NCI-H1105 treated with DMSO at 0.1 percent for 48 hours (cell line): ENCODE measurements at places on chromosomes 6 and 20.

DNA sequence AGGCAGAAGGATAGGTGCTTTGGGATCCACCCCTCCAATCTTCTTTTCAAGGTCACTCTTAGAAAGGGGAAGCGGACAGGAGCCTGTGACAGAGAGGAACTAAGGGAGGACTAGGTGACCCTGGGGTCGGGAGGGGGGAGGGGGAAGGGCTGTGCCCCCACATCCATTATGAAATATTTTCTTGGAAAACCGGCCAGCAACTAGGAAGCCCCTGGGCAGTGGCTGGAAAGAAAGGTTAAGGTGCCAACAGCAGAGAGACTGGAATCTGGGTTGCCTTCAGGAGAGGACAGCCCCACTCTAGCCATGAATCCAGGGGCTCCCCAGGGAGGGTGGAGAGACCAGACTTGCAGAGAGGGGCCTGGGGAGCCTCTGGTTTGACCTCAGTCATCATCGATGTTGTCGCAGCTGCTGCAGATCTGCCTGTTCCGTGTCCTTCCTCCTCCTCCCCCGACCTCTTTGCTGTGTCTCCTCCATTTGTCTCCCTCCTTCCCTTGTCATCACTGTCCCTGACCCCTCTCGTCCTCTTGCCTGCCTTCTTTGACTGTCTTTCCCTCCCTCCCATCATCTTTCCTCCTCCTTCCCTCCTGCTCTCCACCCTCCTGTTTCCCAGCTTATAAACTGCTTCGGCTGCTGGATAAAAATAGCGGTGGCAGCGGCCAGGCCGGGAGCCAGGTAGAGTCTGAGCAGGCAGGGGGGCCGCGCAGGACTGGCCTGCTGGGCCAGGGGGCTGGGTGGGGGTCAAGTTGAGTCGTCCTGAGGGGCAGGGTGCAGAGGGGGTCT is 3.2 kb downstream of the SLC29A1 start:
- DNase-seq = no peak

DNA sequence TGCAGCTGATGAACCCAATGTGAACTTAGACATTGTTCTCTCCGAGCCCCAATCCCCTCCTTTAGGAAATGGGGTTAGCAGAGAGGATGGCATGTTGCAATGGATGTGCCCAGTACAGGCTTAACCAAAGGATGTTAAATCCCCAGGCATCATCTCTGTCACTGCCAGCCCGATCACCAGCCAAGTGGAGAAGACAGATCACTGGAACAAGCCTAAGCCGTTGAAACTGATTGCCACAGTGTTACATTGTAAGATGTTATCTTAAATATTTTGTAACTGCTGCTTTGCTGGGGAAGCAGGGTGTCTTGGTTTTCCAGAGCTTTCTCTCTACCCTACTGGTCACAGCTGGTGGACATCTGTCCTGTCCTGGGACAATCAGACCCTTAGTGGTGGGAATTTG is 783.4 kb upstream of the CHD6 start:
- DNase-seq = no peak

GRCh38 chr6:105484238-105485161 is 81.6 kb upstream of the PREP start:
- DNase-seq = peak; percentile 63

- DNase-seq = no peak
These were observed 58.9 kb downstream of the KIZ start for GRCh38 chr20:21184819-21185218.

- peak; percentile 39 for DNase-seq
These were observed 6.4 kb downstream of the CFB start for GRCh38 chr6:31952140-31952805.

DNA sequence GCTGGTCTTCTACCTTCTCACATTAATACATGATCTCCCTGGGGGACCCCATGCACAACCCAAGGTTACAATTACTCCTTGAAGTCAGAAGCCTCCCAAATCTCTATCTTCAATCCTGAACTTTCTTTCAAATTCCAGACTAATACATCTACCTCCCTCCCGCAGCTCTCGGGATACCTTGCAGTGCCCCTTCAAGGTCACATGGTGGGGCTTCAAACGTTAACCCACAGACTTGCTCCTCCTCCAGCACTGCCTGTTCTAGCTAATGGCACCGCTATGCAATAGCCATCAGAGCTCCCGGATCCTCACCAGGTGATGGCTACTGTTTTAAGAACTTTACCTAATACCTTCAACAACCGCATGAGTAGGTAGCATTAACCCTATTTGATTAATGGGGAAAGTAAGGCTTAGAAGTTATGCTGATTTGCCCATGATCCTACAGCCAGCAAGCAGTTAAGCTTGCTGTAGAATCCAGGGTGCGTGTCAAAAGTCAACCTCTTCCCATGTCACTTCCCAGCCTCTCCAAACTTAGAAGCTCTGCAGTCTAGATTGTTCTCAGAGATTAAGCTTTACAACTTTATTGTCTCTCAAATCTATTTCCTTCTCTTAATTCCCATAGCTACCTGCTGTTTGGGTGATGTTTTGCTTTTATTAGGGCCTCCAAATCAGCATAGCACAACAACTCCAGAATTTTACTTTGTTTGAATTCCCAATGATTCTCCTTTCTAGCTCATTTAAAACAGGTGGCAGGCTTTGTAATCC is 44.7 kb downstream of the PLAGL1 start:
- no peak for DNase-seq

- no peak for DNase-seq
These were observed 17.6 kb upstream of the SRC start for GRCh38 chr20:37328149-37328945.

DNA sequence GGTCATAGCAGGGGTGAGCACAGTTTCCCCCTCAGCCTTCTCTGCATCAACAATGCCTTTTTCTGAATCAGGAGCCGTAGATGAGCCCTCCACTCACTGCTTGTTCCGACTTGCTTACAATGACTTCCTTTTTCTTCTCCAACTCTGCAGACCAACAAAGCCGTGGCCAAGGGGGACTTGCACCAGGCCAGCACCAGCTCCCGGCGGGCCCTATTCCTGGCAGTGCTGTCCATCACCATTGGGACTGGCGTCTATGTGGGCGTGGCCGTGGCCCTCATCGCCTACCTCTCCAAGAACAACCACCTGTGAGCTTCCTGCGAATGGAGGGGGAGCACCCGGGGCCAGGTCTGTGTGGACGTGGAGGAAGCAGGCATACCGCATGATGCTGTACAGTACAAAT is 195.8 kb downstream of the SYNDIG1 start:
- DNase-seq = no peak

GRCh38 chr6:105326216-105326615 is 76.7 kb downstream of the PREP start:
- DNase-seq = peak; percentile 83

- no peak for DNase-seq
These were observed 1257.4 kb downstream of the EPHA7 start for GRCh38 chr6:92161953-92162352.

GRCh38 chr20:20780127-20780824 is 67.8 kb upstream of the RALGAPA2 start:
- DNase-seq = no peak

- no peak for DNase-seq
These were observed 296.9 kb downstream of the PLCB1 start for GRCh38 chr20:8428988-8429387.

- no peak for DNase-seq
These were observed 83.4 kb downstream of the TFAP2A start for GRCh38 chr6:10331334-10331968.

GRCh38 chr20:35899064-35899463 is 55.2 kb downstream of the SCAND1 start:
- no peak for DNase-seq

GRCh38 chr20:40962733-40963504 is 65.7 kb upstream of the TOP1 start:
- DNase-seq = peak; percentile 61
